GM03348 (cell line): ENCODE measurements at places on chromosomes 2 and 18.
A peak's percentile ranks its signal among the peaks of the same experiment; 100 is the strongest.

DNA sequence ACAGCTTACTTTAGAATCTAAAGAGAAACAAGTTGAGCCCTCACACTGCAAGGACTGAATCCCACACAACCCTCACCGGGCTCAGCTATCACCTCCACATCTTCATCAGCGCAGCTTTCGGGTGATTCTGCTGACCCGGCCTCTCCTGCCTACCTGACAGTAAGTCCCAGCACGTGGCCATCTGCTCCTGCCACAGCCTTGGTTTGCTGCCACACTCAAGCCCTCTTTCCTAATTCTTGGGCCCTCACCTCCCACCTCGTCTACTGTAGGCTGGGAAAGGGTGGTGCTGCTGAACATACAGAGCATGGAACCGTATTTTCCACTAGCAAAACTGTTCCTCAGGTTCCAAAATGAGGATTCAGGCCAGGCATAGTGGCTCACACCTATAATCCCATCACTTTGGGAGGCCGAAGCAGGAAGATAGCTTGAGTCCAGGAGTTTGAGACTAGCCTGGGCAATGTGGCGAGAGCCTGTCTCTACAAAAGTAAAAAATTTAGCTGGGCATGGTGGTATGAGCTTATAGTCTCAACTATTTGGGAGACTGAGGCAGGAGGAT lies 55.3 kb upstream of the HAAO start:
- DNase-seq, result no peak

GRCh38 chr2:25701801-25702200 lies 28.4 kb upstream of the DTNB start:
- no peak for DNase-seq

DNA sequence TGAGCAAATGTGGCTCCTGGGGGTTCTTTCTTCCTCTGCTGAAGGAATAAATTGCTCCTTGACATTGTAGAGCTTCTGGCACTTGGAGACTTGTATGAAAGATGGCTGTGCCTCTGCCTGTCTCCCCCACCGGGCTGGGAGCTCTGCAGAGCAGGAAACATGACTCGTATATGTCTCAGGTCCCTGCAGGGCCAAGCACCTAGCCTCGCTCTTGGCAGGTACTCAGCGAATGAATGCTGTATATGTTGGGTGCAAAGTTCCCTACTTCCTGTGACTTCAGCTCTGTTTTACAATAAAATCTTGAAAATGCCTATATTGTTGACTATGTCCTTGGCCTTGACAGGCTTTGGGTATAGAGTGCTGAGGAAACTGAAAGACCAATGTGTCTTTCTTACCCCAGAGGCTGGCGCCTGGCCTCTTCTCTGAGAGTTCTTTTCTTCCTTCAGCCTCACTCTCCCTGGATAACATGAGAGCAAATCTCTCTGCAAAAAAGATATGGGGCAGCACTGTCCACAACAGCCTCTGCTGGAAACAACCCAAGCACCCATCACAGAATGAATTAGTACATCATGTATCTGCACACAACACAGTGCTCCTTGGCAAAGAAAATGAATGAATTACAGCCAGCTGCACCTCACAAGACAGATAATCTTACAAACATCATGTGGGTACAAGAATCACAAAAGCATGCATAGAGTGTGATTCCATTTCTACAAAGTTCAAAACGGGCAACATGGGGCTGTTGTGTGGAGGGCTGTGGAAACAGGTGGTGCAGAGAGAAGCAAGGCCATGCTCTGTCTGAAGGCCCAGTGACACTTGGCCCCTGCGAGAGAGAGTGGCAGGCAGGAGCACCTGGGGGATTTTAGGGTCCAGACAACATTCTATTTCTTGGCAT lies 6.6 kb downstream of the IL1RN start:
- no peak for DNase-seq

DNA sequence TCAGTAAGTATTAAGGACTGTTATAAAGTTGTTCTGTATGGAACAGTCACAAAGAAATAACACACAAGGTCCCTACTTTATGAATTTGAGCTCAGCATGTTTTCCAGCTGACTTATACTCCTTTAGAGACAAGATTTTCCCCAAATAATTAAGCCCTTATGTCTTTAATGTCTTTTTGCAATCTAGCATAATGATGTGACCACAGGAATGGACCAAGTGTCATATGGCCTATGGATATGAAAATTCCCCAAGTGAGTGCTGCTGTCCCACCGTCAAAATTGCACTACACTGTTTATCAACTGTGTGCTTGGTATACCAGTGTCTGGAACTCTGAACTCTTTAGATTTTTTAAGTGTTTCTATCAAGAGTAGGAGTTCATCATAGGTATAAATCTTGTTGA lies 369.6 kb downstream of the PID1 start:
- peak; percentile 6 for DNase-seq

DNA sequence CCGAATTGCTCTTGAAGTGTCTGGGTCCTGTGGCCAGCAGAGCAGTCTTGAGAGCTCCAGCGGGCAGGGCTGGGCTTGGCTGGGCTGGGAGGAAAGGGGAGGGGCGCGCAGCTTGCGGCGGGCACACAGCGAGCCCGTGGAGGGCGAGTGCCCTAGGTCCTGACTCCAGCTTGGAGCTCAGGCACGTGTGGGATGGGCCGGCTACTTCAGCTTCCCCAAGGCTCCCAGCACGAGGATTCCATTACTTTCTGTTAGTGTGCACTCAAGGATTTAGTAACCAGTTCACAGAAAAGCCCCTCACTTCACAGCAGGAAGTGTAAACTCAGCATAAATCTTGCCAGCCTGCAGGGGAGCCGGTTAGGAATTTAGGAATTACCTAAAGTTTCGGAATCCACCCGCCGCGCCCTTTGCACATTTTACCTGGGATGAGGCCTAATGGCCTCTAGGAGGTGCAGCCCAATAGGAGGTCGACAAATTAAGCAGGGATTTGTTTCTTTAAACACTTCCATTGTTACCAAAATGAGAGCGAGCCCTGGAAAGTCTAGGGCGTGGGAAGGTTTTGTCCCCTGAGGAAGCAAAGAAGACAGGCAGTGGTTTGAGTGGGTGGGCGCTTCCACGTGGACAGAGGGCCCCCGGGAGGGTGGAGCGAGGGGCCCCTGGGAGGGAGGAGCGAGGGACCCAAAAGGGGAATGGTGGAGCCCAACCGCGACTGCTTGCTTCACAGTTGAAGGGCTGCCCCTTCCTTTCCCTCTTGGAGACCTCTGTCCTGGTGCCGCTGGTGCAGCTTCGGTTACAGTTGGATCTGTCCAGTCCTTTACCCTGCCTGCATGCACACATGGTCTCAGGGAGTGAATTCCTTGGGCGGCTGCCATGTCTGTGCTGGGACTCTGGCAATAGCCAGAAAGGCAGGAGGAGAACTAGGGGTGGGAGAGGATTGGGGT lies 93.3 kb downstream of the CTAGE1 start:
- peak; percentile 51 for DNase-seq

GRCh38 chr2:100960688-100961087 lies 41.4 kb upstream of the RPL31 start:
- DNase-seq, result no peak

GRCh38 chr2:188000189-188000588 lies 291.5 kb upstream of the GULP1 start:
- no peak for DNase-seq

GRCh38 chr2:54939446-54940118 lies 110.7 kb downstream of the RTN4 start:
- no peak for DNase-seq

- DNase-seq, result no peak
Measured at GRCh38 chr2:23675506-23675905, 251.4 kb downstream of the ATAD2B start.

DNA sequence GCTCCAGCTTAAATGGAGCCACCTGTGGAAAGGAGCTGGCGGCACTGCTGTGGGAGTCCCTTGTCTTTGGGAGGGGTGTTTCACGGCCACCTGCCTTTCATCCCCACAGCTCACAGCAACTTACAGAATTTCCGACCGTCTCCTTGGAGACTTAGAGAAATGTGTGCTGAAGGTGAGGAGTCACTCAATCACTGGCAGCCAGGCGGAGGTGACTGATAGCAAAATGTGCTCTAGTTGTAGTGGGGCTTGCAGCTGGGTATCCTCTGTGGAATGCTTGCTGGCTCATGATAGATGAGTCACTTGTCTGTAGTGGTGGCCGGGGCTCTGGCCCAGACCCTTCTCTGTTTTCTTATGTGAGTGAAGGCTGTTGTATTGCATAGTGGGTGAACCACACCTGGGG lies 110.7 kb downstream of the SH3RF3 start:
- no peak for DNase-seq

GRCh38 chr18:74261053-74261713 lies 30.6 kb downstream of the CYB5A start:
- no peak for DNase-seq

GRCh38 chr2:65382776-65383357 lies 49.5 kb downstream of the SPRED2 start:
- DNase-seq, result peak; percentile 82

- peak; percentile 86 for DNase-seq
Measured at GRCh38 chr2:31384771-31385276, 29.7 kb downstream of the XDH start.

DNA sequence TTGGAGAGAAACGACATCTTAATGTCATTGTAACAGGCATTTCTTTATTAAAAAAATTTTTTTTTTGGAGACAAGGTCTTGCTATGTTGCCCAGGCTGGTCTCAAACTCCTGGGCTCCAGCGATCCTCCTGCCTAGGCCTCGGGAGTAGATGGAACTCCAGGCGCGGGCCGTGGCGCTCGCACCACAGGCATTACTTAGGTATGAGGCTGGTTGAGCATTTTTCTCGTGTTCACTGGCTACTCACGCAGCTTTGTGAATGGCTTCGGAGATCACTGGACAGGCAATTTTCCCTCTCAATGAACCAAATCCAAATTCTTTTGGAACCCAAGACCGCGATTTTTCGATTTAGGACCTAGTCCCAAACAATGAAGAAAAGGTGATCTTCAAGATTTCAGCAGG lies 795 bp upstream of the TCF7L1 start:
- peak; percentile 43 for DNase-seq

- DNase-seq, result peak; percentile 78
Measured at GRCh38 chr2:69138793-69139459, 125.9 kb downstream of the ANTXR1 start.

DNA sequence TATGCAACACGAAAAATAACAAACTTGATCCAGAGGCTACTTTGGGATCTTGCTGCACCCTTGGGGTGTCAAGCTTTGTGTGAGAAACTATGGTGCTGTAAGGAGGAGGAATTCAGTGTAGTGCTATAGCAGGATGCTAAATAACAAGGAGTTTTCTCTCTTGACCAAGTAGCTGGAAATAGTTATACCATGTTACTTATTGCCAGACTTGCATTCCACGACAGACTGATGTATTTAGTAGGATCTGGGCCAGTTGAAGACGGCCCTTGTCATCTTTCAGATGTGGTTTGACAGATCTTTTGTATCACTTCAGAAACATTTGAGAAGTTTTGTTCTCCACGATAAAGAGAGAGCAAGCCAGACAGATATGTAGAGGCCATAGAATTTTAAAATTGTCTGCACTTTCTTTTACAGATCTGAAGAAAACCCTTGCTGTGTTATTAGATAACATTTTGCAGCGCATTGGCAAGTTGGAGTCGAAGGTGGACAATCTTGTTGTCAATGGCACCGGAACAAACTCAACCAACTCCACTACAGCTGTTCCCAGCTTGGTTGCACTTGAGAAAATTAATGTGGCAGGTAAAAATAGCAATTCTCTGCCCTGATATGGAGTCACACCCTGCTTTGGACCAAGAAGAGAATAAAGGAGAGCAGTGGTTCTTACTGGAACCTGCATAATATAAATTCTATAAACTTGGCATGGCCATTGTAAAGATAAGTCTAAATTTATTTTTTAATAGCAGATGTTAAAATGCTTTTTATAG lies 16.3 kb downstream of the MGAT5 start:
- DNase-seq, result no peak

DNA sequence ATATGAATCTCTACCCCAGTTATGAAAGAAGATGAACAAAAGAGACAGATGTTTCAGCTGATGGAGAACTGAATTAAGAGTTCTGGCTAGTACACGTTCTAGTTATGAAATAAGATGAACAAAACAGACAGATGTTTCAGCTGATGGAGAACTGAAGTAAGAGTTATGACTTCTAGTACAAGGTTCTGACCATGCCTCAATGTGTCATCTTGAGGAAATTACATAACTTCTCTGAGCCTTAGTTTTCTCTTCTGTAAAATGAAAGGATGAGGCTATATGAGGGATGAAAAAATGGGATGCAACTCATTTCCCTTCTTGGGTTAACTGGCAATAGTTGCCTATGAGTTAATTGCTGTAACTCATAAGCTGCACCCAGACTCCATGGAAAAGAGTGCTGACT lies 92.9 kb upstream of the WDR75 start:
- no peak for DNase-seq
